Upper lobe of right lung (tissue), 1 donor: ENCODE measurements at places on chromosomes 1 and 21. TPM values are rescaled to one million over a fixed set of nuclear protein-coding genes. Genes with fewer than 3 reads are reported as not detected.

- H3K4me1 ChIP-seq, result peaks cover 4% of the 10 kb centered on the region
- no peak overlapping the region for H3K27ac ChIP-seq
- H3K36me3 ChIP-seq, result peaks cover 15% of the 10 kb centered on the region
- no peak for DNase-seq
These were observed 188.6 kb upstream of the HP1BP3 start for GRCh38 chr1:20975668-20976067.

The AMY1C gene
- 8.7 TPM for total RNA-seq

GRCh38 chr1:180167021-180167701 is 12.5 kb downstream of the QSOX1 start:
- H3K27ac ChIP-seq, result peak overlapping the region; percentile 67
- no peak overlapping the region for H3K4me3 ChIP-seq
- peaks cover 56% of the 10 kb centered on the region for H3K4me1 ChIP-seq
- H3K27me3 ChIP-seq, result no peaks in the 10 kb centered on the region
- peaks cover 21% of the 10 kb centered on the region for H3K36me3 ChIP-seq

- no peaks in the 10 kb centered on the region for H3K4me1 ChIP-seq
- no peak overlapping the region for H3K27ac ChIP-seq
- no peak overlapping the region for H3K4me3 ChIP-seq
- no peaks in the 10 kb centered on the region for H3K36me3 ChIP-seq
- no peaks in the 10 kb centered on the region for H3K27me3 ChIP-seq
- DNase-seq, result no peak
These were observed 97.3 kb upstream of the SYT6 start for GRCh38 chr1:114250683-114251572.

DNA sequence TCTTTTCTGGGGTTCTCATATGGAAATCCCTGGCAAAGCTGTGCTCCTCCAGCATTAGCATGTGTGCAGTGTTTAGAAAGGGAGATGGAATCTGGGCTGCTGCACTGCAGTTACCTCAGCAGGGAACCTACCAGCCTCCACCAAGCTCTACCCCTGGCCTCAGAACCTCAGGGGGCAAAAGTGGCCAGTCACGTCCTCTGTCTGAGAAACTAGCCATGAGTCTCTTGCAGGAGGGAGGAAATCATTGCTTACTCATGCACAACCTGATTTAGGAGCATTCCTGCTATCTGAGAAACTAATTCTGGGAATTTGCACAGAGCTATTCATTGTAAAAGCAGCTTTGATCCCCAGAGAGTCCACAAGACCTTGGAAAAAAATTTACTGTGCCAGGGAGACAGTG is 80.6 kb upstream of the IPO9 start:
- DNase-seq, result no peak
- peaks cover 27% of the 10 kb centered on the region for H3K4me1 ChIP-seq
- no peaks in the 10 kb centered on the region for H3K36me3 ChIP-seq
- H3K27me3 ChIP-seq, result no peaks in the 10 kb centered on the region
- no peak overlapping the region for H3K27ac ChIP-seq

DNA sequence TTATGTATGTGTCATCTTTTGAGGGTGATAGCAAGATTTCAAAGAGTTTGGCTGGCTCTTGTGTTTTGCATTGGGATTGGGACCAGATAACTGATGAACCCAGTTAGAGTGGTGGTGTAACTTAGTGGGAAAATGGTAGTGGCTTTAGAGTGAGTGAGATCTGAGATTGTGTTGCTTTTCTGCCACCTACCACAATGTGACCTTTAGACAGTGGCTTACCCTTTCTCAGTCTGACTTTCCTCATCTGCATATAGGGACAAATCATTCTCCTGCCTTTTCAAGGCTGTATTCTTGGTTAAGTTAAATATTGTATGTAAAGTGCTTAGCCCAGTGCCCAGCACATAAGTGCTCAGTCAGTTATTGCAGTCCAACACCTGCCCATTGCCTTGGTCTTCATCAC is 31.3 kb downstream of the CENPF start:
- H3K36me3 ChIP-seq, result no peaks in the 10 kb centered on the region
- no peak overlapping the region for H3K4me3 ChIP-seq
- DNase-seq, result no peak
- H3K27ac ChIP-seq, result no peak overlapping the region
- H3K27me3 ChIP-seq, result no peaks in the 10 kb centered on the region

DNA sequence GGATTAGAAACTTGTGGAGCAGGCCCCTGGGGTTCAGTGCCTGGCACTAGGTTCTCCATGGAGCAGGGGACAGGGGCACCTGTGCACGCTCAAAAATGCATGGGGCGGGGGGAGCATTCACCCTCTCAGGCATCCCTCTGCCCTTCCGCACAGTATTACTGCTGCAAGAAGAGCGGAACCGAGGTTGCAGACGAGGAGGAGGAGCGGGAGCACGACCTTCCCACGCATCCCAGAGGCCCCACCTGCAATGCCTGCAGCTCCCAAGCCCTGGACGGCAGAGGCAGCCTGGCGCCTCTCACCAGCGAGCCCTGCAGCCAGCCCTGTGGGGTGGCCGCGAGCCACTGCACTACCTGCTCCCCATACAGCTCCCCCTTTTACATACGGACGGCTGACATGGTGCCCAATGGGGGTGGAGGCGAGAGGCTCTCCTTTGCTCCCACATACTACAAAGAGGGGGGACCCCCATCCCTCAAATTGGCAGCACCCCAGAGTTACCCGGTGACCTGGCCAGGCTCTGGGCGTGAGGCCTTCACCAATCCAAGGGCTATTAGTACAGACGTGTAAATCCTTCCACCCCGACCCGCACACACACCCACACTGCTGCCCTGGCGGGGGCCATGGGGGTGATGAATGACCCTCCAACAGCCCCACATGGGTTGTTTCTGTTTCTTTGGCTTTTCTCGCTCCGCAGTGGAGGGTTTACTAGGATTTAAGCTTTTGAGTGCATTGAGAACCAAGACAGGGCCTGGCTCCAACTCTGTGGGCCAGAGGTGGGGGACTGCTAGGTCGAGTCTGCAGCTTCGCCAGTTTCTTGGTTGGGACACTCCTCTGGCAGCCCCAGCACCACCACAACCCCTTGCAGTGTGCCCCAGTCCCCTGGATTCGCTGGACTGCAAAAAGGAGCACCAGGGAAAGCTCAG is 63.7 kb downstream of the TOR1AIP2 start:
- peaks cover 20% of the 10 kb centered on the region for H3K4me1 ChIP-seq
- peak overlapping the region; percentile 48 for H3K4me3 ChIP-seq
- no peaks in the 10 kb centered on the region for H3K36me3 ChIP-seq
- H3K27ac ChIP-seq, result no peak overlapping the region

The GORAB gene
- 13.9 TPM for total RNA-seq

The CELA2A gene
- total RNA-seq, result not detected

The ZBTB17 gene
- total RNA-seq, result 42.3 TPM

DNA sequence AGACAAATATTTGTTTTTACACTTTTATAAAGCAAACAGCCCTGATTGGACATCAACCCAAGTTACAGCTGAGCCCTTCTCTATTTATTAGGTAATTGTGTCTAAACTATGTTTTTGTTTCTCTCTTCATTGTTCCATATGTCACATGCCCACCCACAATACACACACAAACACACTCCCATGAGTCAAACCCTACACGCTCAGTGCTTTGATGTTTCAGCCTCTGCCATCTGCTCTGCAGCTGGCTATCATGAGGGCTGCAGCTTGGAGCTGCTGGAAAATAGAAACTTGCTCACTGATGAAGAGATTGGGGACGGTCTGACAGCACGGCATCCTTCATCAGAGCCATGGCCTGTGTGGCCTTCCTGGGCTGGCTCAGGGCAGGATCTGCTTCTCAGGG is 41.7 kb downstream of the PSMG1 start:
- no peak overlapping the region for H3K27ac ChIP-seq
- H3K4me1 ChIP-seq, result peaks cover 3% of the 10 kb centered on the region
- H3K27me3 ChIP-seq, result no peaks in the 10 kb centered on the region
- DNase-seq, result no peak
- H3K4me3 ChIP-seq, result no peak overlapping the region
- H3K36me3 ChIP-seq, result no peaks in the 10 kb centered on the region

The TMEM240 gene
- total RNA-seq, result 2.9 TPM

DNA sequence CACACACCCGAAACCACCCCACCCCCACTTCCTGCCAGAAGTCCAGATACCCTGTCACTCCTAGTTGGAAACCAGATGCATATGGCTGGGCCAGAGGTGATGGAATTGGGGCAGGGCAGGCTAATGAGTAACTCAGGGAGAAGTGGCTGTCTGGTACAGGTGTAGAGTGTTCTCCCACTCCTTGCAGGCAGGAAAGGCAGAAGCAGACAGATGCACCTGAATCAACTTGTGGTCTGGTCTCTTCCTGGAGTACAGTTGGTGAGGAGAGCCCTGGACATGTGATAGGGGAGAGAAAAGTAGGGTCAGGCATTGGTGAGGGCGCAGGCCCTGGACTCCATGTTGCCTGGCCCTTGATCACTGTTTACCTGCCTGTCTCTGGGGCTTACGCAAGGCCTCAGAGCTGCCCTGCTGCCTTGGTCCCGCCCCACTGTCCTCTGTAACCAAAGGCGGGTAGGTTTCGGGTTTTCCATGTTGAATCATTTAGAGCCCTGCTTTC is 2.5 kb downstream of the CGN start:
- H3K4me1 ChIP-seq, result peaks cover 17% of the 10 kb centered on the region
- DNase-seq, result peak; percentile 87
- no peaks in the 10 kb centered on the region for H3K36me3 ChIP-seq
- peak overlapping the region; percentile 74 for H3K4me3 ChIP-seq

The JAM2 gene
- 38.6 TPM for total RNA-seq

GRCh38 chr1:109895720-109896504 is 14.7 kb upstream of the CSF1 start:
- H3K36me3 ChIP-seq, result no peaks in the 10 kb centered on the region
- H3K4me1 ChIP-seq, result peaks cover 46% of the 10 kb centered on the region
- no peak for DNase-seq
- peak overlapping the region; percentile 43 for H3K27ac ChIP-seq
- H3K4me3 ChIP-seq, result no peak overlapping the region
- no peaks in the 10 kb centered on the region for H3K27me3 ChIP-seq

The ZNF648 gene
- not detected for total RNA-seq

DNA sequence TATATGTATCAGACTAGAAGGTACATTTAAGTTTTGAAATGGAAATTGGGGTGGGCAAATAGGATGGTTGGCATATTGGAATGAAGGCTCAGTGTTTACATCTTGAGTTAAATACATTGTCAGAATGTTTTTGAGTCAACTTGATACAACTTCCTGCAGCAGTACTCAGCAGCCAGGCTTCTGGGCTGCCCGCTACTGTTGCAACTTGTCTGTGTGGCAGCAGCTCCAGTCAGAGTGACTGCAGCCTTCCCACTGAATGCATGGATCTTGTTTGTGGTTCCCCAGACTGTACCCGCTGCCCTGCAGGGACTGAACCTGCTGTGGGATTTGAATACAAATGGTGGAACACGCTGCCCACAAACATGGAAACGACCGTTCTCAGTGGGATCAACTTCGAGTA is 24.9 kb upstream of the SARS1 start:
- H3K4me3 ChIP-seq, result no peak overlapping the region
- DNase-seq, result peak; percentile 21
- no peaks in the 10 kb centered on the region for H3K36me3 ChIP-seq

The LINGO4 gene
- total RNA-seq, result 0.29 TPM

The MCOLN2 gene
- 10.1 TPM for total RNA-seq

DNA sequence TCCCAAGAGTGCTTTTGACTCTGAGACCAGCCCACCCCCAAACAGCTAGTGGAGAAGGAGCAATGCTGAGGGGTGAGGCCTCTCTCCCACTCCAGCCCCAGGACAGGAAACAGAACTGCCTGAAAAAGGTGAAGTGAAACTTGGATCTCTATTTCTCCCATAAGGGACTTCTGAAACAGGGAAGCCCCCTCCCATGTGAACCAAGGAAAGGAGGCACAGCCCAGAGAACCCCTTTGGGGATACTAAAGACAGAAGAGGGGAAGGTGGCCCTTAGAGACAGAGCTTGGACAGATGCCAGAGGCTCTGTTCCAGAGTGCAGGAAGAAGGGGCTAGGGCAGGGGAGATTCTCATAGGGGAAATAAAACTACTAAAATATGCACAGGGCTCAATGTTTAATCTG is 2.9 kb downstream of the TNFAIP8L2 start:
- H3K36me3 ChIP-seq, result peaks cover 43% of the 10 kb centered on the region
- H3K4me1 ChIP-seq, result peaks cover 2% of the 10 kb centered on the region
- peak overlapping the region; percentile 42 for H3K27ac ChIP-seq

The CDKN2C gene
- 9.6 TPM for total RNA-seq

The FAM43B gene
- 0.20 TPM for total RNA-seq

DNA sequence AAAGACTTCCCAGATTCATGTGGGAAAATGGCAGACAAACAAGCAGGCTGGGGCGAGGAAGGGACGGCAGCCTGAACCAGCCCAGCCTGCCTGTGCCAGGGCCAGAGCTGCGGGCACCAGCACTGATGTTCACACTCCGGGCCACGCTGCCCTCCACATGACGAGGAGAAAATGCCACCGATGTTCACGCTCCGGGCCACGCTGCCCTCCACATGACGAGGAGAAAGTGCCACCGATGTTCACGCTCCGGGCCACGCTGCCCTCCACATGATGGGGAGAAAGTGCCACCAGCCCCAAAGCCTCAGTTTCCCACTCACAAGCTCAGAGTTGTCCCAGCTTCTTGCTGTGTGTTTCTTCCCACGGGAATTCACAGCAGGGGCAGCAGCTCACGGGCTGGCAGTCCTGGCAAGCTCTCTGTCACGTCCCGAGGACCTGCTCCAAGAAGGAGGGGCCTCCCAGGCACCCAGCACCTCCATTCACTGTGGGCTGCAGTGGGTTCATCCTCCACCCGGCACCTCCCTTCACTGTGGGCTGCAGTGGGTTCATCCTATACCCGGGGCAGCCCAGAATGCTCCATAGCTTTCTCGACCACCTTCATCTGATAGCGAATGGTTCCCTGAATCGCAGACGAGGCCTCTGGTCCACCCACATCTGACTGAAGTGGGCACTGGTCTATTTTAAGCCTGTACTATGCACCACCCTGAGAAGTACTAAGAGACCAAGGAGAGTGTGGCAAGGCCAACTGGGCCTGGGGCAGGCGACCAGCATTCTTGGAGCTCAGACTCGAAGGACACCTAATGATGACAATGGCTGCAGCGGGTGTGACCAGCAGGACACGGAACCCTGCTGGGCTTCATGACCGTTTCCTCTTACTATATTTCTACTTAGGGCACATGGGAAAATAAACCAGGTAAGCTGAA is 108.8 kb downstream of the NPHP4 start:
- H3K4me3 ChIP-seq, result no peak overlapping the region
- no peak overlapping the region for H3K27ac ChIP-seq
- H3K27me3 ChIP-seq, result no peaks in the 10 kb centered on the region

The TAS1R1 gene
- not detected for total RNA-seq

DNA sequence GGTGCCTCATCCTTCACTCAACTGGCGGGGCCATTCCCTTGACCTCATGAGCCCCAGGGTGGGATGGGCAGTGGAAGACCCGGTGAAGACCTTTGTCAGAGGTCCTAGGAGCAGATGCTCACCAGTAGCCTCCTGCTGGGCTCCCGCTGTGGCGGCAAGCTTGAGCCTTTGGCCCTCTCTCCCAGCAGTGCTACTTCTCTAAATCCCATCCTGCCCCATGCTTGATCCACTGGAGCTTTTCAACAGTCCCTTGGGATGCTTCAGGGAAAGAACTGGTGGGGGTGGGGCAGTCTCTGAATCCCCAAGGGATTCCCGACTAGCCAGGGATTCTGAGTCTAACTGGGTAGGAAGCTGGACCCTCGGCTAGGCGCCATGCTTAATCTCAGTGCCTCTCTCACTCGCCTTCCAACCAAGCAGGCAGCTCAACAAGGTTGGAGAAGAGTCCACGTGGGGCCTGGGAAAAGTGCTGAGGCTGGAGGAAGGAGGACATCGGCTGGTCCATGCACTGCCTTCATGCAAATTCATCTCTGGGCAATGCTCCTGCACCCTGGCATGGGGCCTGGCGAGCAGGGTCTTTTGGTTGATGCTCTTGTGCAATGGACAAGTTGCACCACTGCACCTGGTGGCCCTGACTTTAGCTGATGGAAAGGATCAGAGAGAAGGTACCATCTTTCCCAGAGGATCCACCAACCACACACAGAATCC is 190.3 kb downstream of the GRIK3 start:
- no peak overlapping the region for H3K4me3 ChIP-seq
- H3K27ac ChIP-seq, result no peak overlapping the region
- H3K27me3 ChIP-seq, result peaks cover 13% of the 10 kb centered on the region
- DNase-seq, result no peak
- H3K36me3 ChIP-seq, result no peaks in the 10 kb centered on the region
- H3K4me1 ChIP-seq, result no peaks in the 10 kb centered on the region

The SHISA4 gene
- total RNA-seq, result 8.6 TPM
